ENCODE measurements at places on chromosomes 2 and 18.
A peak's percentile ranks its signal among the peaks of the same experiment; 100 is the strongest.

GRCh38 chr2:147862859-147863516 lies 18.2 kb downstream of the ACVR2A start:
- DNase-seq: no peak

GRCh38 chr2:112183327-112184025 lies 45.3 kb downstream of the FBLN7 start:
- DNase-seq: no peak

- DNase-seq: peak; percentile 66
Observed at GRCh38 chr2:45610281-45611019, 617 bp downstream of the SRBD1 start.

GRCh38 chr18:76791106-76791505 lies 31.3 kb upstream of the ZNF236 start:
- no peak for DNase-seq

- DNase-seq: no peak
Observed at GRCh38 chr2:196440413-196440812, 199.1 kb upstream of the CCDC150 start.

GRCh38 chr2:239341840-239342239 lies 59.0 kb downstream of the HDAC4 start:
- DNase-seq: no peak

DNA sequence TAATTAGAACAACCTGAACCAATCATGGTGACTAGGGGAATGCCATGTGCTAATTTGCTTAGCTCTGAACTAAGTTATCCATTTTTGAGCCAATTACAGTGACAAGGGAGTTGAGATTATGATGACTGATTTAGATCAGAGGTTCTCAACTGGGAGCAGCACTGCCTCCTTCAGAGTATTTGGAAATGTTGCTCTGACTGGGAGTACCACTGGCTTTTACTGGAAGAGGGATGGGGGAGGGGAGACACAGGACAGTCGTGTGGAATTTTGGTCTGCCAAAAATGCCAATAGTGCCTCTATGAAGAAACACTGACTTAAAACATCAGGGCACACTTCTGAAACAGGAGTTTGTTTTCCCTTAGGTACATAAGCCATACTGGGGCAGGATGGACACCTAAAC lies 48.1 kb upstream of the VPS54 start:
- no peak for DNase-seq

GRCh38 chr2:239275847-239276831 lies 124.7 kb downstream of the HDAC4 start:
- peak; percentile 77 for DNase-seq

GRCh38 chr2:105858868-105859693 lies 114.4 kb downstream of the NCK2 start:
- DNase-seq: no peak

- no peak for DNase-seq
Observed at GRCh38 chr2:103859238-103859637, 994.7 kb upstream of the POU3F3 start.

GRCh38 chr2:18790509-18791171 lies 201.3 kb upstream of the NT5C1B start:
- no peak for DNase-seq

DNA sequence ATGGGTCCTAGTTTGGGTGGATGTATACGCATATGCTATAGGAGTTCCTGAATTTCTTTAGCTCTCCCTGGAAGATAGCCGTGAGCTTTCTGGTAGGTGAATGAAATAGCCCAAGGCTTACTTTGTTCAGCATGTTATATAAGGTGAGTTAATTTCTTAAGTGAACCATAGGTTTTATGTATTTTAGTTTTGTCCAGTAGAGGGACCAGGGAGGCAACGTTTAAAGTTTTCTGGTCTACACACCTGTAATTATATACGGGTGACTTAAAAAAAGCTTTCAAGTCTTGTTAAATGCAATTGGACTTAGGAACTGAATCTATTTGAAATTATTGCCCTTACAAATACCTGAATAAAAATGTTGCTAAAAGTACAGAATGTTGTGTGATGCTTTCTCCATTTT lies 402.5 kb upstream of the DDX18 start:
- DNase-seq: no peak

DNA sequence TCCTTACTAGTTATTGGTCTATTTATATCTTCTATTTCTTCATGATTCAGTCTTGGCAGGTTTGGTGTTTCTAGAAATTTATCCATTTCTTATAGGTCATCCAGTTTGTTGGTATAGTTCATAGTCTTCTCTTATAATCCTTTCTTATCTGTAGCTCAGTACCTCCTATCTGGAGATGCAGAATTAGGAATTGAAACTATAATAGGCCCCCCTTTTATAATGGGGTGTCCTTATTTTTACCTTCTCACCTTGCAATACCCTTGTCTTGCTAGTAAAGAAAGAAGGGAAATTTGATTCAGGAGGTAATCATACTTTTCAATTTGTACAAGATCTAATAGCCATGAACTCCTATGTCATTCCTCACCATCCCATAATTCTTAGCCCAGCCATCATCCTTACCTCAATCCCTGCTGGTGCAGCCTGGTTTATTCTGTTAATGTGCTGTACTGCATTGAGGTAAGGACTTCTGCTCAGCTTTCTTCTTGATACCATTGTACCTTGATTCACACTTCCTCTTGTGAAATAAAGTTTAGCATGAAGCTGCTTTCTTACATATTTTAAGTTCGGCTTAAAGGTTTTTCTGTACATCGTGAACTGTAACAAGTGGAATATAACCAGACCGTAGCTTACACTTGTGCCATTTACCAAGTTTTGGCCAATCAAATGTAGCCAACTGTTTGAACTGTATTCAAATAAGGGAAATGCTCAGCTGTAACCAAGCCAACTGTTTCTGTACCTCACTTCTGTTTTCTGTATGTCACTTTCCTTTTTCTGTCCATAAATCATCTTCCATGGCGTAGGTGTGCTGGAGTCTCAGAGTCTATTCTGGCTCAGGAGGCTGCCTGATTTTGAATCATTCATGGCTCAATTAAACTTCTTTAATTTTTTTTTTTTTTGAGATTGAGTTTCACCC lies 40.1 kb upstream of the PTH2R start:
- DNase-seq: no peak

DNA sequence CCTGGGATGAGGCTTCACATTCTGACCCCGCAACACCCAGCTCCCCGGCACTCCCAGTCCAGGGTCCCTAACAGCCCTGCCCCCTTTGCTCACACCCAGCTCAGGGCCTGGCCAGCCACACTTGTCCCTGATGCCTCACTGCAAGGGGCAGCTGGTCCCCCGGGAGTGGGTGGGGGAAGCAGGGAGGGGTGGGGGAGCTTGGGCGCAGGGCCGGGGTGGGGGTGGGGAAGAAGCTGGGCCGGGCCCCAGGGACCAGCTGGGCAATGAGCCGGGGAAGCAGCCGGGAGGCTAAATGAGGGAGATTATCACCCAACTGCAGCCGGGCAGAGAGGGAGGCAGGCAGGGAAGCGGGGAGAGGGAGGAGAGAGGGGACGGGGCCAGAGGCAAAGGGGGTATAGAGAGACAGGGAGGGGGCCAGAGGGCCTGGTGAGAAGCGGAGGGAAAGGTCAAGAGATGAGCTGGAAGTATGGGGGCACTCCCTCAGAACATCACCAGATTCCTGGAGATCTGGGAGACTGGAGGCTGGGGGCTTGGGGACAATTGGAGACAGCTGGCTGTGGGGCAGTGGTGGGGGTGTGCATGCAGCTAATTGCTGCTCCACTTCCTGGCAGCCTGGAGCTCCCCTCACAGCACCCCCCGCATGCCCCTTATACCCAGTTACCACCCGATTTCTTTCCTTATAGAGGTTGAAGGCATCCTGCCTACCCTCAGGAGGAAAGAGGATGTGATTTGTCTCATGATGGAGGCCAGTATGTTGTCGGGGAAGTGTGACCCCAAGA lies 2.5 kb upstream of the ASIC4 start:
- no peak for DNase-seq

GRCh38 chr2:134501476-134502091 lies 217.2 kb downstream of the TMEM163 start:
- DNase-seq: no peak

DNA sequence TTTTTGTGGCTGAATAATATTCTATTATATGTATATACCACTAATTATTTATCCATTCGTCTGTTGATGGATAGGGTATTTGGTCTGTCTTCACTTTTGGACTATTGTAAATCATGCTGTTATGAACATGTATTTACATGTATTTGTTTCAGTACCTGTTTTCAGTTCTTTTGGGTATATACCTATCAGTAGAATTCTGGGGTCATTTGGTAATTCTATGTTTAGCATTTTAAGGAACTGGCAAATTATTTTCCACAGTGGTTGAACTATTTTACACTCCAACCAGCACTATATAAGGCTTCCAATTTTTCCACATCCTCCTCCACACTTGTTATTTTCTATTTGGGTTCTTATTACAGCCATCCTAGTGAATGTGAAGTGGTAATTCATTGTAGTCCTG lies 12.4 kb upstream of the TANK start:
- DNase-seq: no peak

DNA sequence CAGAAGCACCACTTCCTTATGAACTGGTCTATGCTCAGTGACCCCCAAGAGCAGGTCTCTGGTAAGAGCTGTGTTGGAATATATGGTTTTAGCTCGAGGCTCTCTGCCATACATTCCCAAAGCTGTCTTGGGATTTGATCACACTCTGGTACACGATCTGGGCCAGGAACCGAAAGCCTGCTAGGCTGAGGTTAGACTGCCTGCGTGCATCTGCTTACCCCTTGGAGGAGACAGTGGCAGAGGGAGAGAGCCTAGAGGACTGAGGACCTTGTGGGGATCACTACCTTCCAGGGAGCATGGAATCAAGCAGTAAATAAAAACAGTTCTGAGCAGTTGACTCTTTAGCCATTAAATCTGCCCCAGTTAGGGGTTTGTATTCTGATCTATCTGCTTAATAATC lies 63.7 kb downstream of the ZNF532 start:
- no peak for DNase-seq

- DNase-seq: no peak
Observed at GRCh38 chr18:61808286-61808685, 84.5 kb downstream of the RNF152 start.

DNA sequence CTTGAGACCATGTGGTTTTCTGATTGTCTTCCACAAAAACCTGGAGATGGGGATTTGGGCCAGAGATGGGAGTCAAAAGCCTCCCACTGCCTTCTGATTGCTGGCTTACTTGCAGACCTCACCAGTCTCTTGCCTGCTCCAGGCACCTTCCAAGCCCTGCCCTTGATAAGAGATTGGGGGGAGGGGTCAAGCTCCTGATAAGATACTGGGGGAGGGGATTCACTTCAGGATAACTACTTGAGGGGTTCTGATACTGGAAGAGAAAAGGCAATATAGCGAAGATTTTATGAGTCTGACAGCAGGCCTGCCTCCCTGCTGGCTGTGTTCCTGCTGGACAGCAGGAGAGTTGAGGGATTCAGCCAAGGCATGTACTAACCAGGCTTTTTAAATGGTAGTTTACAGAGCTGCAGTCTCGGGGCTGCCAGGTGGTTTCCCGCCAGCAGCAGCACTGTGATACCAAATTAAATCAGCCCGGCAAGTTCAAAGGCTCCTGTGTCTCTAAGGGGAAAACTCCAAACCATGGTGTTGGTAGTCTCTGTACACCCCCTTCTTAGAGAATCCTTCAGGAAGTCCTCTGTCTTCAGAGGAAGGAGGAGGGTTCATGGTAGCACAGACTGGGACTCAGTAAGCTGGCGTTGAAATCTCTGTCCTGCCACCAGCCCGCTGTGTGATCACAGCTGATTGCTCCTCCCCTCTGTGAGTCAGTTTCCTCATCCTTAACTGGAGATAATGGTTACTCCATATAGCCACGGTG lies 58.3 kb downstream of the FBXO36 start:
- no peak for DNase-seq

GRCh38 chr2:62475172-62476011 lies 30.6 kb downstream of the TMEM17 start:
- DNase-seq: peak; percentile 57

DNA sequence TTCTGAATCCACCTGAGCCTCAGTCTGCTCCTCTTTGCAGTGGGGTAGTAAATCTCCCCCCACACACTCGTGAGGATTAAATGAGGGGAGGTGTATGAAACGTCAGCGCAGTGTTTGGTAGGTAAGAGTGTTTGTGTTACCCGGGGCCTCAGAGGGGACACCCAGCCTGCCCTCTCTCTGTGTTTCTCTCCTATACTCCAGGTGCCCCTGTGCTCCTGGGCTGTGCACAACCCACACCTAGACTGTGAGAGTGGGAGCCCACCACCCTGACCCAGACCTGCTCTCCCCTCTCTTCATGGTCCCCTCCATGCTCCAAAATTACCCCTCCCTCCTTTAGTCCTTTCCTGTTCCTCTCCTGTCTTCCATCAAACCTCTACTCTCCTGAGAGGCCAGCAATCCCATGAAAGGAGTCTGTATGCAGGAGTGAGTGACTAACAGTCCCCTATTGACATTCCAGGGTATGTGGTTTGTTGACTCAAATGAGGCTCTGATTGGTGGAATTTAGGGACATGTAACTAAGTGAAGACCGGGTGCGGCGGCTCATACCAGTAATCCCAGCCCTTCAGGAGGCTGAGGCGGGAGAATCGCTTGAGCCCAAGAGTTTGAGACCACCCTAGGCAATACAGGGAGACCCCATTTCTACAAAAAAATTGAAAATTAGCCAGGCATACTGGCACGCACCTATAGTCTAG lies 10.4 kb downstream of the CIB4 start:
- DNase-seq: peak; percentile 35

GRCh38 chr18:75208155-75208835 lies 644 bp downstream of the PTGR3 start:
- DNase-seq: peak; percentile 63

- no peak for DNase-seq
Observed at GRCh38 chr2:157269922-157270321, 12.4 kb downstream of the GALNT5 start.

DNA sequence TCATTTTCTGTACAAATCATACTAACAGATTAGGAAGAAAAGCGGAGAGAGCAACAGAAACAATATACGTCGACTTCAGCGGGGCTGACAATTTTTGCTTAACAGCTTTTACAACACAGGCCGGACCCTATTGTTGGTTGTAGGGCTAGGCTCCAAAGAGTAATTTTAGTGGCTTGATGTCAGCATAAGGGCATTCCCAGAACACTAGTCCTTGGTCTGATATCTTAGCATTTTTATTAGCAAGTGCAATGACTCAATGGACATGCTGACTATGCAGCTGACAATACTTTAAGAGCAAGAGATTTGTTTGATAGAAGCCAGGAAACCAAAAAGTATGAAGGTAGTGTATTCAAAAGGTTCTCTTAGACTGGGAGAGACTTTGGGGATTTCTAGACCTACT lies 209.9 kb downstream of the LNPK start:
- DNase-seq: no peak

DNA sequence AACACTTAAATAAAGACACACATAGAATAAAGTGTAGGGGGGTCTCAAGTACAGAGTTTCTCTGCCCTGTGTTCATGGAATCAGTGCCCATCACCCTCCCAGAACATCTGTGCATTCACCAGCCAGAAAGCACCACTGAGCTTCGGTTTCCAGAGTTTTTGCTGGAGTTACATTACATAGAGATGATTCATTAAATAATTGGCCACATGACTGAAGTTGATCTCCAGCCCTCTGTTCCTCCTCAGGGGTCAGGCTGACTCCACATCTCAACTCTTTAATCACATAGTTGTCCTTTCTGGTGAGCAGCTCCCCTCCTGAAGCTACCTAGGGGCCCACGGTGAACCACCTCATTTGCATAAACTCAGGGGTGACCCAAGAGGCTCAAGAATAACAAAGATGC lies 129.8 kb downstream of the METTL4 start:
- DNase-seq: no peak
